Hematopoietic multipotent progenitor cell treated with erythropoietin and hydrocortisone succinate and interleukin-3 and kit ligand, for 15 days (in vitro differentiated cells): ENCODE measurements at places on chromosomes 1 and 21.
A peak's percentile ranks its signal among the peaks of the same experiment; 100 is the strongest.

GRCh38 chr21:46340998-46341397, 17.0 kb downstream of the PCNT start:
- no peak for DNase-seq

DNA sequence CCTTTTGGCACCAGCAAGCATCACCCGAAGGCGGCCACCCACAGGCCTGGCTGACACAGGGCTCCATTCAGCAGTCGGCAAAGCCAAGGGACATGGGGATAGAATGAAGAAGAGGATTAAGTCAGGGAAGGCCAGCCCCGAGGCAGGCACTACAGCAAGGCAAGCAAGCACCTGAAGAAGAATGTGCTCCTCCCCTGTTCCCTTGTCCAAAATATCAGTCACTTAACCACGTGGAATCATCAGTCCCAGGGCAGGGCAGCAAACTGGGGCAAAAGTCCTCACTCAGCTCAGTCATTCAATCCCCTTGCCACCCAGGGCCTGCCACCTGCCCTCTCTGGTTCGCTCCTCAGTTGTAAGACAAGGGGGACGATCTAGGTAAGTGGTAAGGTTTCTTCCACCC, 9.3 kb downstream of the KANK4 start:
- no peak for DNase-seq

- no peak for DNase-seq
These were observed 123.8 kb downstream of the BARHL2 start for GRCh38 chr1:90593312-90593711.

DNA sequence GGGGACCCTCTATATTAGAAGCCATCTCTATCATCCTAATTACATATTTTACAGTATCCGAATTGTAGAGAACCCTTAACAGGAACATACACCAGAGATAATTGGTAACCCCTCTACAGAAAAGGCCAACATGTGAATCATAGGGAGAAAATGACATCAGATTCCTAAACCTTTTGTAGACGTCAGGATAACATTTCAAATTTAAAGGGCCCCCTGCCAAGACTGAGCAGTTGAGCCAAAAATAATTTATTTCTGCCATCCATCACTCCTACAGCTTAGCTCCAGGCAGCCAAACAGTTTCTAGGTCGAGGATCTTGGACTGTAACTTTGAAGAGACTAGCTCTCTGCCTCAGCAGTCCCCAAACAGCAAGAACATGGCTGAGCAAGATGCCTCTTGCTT, 21.2 kb downstream of the ZNF697 start:
- DNase-seq, result no peak

DNA sequence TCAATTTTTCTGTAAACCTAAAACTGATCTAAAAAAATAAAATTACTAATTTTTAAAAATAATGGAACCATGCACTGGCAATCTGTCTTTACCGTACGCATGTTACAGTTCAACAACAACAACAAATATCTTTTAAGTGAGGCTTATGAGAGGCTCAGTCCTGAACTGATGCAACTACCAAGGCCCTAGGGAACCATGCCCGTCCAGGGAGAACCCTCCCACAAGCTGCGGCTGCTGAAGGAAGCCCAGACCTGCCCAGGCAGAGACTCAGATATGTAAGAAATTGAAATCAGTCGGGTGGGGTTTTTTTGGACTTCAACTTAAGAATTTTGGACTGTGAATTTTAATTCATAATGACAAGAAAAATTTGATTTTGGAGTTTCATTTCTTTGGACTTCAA, 91.1 kb downstream of the NPHP4 start:
- no peak for DNase-seq

GRCh38 chr1:201466492-201466891, 2.5 kb downstream of the PHLDA3 start:
- no peak for DNase-seq

DNA sequence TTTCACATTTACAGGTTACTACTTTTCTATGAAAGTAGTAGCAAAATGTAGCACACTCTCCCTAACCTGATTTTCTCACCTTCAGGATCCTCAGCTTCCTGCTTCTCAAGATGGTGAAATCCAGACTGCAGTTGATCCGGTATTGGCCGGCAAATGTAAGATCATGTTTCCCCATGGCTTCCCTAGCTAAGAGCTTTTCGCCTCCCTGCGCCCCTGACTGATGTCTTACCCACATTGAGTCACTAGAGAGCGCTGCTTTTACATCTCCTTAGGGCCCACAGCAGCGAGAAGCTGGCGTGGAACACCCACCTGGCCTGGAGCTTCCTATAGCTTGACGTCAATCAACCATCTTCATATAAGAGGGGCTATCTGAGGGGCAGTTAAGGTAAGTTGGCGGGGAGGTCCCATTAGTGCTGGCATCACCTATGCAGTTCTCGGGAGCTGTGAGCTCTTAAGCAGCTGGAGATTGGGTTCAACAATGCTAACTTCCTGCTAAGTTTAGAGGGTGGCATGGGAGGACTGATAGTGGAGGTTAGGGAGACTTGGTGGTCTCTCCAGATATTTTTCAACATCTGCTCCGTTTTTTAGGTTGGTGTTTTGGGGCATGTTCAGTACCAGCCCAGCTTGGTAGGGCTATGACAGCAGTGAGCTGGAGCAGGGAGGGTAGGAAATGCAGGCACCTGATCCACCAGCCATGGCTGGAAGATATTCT, 5.5 kb downstream of the PTPN7 start:
- peak; percentile 59 for DNase-seq

- DNase-seq, result no peak
These were observed 482.1 kb upstream of the VAMP3 start for GRCh38 chr1:7288992-7289391.

GRCh38 chr1:172680733-172681275, 21.9 kb downstream of the FASLG start:
- no peak for DNase-seq

DNA sequence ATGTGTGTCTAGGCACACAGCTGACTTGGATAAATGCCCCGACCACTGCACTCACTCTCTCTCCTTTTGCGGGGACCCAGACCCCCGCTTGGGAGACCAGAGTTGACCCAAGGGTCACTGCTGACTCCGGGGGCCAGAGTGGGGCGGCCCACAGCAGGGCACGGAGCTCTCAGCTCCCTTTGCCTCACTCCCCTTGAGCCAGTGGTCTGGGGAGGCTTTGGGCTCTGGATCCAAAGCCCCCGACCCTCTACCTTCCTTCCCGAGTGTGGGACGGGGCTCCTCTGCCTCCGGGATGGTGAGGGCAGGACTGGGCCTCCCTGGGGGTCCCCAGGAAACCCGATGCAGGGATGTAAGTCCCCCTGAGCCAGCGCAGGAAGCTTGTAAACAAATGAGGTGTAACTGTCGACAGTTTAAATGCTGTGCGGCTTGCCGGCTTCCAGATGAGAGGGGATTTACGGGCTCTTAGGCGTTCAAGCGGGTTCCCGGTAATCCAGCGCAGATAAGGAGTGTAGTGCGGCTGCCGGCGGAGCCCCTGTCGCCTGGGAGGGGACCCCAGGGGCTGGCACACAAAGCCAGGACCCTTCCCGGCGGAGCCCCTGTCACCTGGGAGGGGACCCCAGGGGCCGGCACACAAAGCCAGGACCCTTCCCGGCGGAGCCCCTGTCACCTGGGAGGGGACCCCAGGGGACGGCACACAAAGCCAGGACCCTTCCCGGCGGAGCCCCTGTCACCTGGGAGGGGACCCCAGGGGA, 7.4 kb downstream of the ACTRT2 start:
- no peak for DNase-seq

DNA sequence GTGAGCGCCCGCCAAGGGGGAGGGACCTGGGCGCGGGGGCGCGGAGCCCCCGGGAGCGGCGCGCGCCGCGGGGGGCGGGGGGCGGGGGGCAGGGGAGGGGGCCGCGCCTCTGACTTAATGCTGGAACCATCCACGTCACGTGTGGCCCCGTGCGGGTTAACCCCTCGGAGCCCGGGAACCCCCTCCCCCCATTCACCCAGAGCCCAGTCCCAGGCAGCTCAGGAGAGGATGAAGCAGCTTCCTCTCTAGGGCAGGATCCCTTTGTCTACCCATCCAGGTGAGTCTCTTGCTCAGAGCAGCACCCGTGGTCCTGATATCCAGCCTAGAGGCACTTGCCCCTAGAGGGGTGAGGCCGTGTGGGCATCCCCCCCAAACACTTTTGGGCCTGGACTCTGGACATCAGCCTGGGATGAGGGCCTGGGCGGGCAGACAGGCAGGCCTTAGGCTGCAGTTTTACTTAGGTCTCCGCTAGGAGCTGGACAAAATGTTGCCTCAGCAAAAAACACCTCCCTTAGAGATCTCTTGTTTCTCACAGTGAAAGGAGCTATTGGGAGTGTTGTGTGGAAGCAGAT, at the start of gene ALX3:
ALX3 (minus strand) TSS at position 2 of the 572 bp plus-strand sequence. CDS start 60 bp downstream, outside the sequence.
- DNase-seq, result no peak

GRCh38 chr1:206706298-206706791, 21.6 kb downstream of the MAPKAPK2 start:
- DNase-seq, result no peak

DNA sequence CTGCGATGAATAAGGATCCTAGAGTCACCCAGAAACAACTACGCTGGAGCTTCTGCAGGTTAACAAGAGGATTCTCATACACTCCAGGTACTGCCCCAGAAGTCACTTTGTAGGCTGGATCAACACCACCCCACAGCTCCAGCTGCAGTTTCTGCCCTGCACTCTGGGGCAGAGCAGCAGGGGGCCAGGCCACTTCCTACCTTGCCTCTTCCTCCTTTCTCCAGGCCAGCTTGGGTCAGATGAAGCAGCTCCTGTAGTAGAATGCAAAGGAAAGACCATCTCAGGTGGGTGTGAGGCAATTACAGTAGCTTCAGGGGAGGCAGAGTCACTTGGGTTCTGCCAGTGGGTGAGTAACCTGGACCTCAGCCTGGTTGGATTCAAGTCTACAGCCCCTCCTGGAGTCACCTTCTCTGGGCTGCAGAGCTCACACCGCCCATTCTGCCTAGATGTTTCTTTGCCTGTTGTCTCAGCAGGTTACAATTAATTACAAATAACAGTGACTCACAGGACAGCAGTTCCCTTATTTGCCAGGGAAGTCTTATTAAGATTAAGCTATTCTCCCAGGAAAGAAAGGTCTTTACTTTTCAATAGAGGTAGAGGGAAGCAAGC, 24.4 kb upstream of the BCAR3 start:
- no peak for DNase-seq

DNA sequence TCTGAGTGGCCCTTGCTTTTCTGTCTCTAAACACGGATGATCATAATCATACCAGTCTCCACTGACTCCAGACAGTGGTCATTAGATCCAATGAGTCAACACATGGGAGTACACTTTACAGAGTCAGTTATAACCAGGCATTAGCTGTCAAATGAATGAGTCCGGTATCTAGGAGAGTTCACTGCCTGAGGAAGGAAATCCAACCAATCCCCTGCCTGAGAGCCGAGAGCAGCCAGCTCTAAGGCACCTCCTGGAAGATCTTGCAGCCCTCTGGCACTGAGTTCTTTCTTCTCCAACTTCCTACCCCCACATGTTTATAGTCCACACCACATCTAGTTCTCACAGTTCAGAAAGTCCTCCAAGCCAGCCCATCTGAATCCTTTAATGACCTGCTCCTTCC, 29.4 kb upstream of the RBM15 start:
- DNase-seq, result no peak

- no peak for DNase-seq
These were observed 37.3 kb upstream of the LPAR3 start for GRCh38 chr1:84930329-84930728.

DNA sequence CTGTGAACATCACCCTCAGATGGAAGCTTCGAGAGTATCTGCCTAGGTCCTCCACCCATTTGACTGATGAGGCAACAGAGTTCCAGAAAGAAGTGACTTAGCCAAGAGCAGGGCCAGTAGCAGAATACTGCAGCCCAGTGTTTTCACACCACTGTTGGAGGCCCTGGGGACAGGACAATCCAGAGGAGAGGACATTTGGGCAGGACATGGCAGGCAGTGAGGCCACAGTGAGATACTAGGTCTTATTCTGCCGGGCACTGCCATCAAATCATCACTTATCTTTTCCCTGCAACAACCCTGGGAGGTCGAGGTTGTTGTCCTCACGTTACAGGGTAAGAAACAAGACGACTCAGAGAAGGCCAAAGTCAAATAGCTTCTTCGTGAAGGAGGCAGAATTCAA, 5.5 kb upstream of the FOXO6 start:
- DNase-seq, result no peak

DNA sequence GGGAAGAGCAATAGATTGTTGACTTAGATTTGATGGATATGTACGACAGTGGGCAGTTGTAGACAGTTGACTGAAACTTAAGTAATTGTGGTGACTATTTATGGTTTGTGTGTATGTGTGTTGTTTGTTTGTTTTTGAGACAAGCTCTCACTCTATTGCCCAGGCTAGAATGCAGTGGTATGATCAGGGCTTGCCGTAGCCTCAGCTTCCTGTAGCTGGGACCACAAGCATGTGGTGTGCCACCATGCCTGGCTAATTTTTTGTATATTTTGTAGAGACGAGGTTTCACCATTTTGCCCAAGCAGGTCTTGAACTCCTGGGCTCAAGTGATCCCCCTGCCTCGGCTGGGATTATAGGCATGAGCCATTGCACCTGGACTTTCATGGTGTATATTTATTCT, 9.8 kb downstream of the SDHC start:
- no peak for DNase-seq
